SJCRH30 (cell line): ENCODE measurements at places on chromosomes 2 and 18.

DNA sequence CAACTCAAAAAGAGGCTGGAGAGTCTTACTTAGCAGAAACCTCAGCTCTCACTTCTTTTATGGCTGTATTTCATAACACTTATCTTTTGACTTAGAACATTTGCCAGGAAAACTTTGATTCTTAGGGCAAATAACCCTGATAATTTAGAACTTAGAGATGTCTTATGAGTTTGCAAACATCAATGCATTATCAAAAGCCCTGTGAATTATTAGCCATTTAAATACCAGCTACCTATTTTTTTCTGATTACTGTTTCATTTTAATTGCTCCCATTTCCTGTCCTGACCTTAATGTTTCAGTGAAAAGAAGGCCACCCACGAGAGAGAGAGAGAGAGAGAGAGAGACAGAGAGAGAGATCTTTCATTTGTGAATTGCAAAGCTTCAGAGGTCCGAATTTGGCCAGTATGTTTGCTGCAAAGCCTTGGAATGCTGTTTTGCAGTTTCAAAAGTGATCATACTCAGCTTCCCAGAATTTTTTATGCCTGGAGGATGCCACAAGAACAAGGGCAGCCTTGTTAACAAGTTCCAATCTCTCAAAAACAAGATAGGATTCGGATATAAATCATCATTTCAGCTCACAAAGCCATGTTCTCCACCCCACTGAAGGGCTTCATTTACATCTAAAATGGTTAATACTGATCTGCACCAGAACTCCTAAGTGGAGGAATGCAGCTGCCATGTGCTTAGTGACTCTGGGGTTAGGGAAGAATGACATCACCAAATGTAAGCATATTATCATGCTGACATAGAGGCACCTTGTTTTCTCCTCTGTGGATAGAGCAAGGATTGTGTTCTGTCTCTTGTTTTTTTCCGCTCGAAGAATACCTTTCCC is 478.2 kb downstream of the ARHGAP15 start:
- peak; percentile 86 for DNase-seq

DNA sequence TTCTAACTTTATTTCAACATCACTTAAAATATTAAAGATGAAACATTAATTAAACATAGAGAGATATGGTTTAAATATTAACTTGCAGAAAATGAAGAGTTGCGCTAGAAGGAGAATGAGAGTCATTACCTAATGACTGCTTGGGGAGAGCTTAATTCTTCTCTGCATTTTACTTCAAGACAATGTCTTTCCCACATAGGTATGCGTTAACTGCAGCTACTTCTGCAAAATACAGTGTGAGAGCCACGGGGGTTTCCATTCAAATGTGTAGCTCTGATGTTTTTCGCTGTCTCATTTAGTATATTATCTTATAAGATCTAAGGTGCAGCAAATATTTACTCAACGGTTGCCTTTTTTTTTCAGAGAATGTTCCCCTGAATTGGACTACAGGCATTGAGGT is 126.7 kb downstream of the TMX3 start:
- no peak for DNase-seq

GRCh38 chr2:100260712-100261620 is 61.3 kb downstream of the LONRF2 start:
- DNase-seq = peak; percentile 67

DNA sequence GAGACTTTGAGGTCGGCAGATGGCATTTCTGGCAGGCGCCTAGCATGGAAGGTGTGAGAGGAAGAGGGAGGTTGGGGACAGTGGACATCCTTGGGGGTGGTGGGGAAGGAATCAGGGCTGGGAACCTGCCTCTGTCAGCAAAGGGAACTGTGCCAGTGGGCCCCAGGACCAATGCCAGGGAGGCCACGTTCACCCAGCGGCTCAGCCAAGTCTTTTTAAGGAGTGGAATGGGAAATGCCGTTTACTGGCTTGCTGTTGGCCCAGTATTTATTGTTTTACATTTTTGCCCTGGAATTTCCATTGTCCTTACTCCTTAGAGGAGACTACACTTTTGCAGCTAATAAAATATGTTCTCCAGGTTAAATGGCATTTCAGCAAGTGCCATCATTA is 135.2 kb downstream of the MCFD2 start:
- no peak for DNase-seq

DNA sequence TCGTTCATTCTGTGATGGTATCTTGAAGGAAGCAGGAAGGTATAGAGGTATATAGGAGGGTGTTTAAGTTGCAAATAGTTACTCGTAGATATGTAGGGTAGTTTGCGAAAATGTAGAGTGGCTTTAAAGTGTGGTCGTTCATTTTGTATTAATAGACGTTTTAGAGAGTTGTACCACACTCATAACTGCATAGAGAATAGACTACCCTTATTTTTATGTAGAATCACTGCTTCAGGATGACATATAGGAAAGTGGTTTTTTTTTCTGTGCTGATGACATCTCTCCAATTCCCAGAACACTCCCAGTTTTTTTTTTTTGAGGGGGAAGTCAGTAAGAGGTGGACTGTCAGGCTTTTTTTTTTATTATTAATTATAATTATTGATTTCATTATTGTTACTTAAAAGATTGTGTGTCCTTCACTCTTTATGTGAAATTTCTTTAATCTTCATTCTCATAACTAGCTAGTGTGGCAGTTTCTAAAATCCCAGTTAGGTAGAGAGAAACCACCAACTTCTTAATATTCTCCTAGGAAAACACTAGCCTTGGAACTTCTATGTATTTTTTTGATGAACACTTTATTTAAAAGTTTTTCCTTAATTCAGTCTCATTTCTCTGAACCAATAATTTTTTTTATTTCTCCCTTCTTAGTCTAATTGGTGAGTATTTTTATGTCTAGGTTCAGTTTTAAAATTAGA is 1.5 kb downstream of the ACTR3 start:
- DNase-seq = no peak

GRCh38 chr18:36009214-36009613 is 36.7 kb downstream of the RMP24 start:
- no peak for DNase-seq

DNA sequence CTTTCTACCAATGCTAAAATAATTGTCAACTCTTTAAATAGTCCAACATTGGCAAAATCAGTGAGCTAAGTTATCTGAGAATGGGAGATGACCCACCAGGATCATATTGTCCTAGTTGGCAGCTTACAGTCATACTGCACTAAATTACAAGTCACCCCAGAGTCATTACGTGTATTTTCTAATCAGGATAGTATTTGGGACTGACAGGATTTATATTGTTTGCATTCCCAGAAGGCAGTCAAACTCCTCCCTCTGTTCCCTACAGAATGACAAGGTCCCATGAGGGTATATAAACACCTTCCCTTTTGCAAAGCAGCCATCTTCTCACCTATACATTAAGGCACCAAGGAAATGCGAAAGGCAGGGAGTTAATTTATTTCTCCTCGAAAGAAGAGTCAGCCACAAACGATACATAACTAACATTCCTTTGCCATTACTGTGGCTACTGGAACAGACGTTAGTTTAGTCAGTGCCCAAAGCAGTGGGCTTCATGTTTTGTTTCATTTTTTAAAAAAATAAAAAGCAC is 125.3 kb downstream of the ANTXR1 start:
- DNase-seq = peak; percentile 30

GRCh38 chr2:242063436-242063835 is 193.9 kb downstream of the RTP5 start:
- DNase-seq = no peak

- no peak for DNase-seq
These were observed 10.3 kb downstream of the FBLN7 start for GRCh38 chr2:112148477-112148876.

GRCh38 chr2:121919803-121920202 is 164.4 kb downstream of the TSN start:
- no peak for DNase-seq

GRCh38 chr2:36589230-36589630 is 8.7 kb downstream of the FEZ2 start:
- DNase-seq = no peak

DNA sequence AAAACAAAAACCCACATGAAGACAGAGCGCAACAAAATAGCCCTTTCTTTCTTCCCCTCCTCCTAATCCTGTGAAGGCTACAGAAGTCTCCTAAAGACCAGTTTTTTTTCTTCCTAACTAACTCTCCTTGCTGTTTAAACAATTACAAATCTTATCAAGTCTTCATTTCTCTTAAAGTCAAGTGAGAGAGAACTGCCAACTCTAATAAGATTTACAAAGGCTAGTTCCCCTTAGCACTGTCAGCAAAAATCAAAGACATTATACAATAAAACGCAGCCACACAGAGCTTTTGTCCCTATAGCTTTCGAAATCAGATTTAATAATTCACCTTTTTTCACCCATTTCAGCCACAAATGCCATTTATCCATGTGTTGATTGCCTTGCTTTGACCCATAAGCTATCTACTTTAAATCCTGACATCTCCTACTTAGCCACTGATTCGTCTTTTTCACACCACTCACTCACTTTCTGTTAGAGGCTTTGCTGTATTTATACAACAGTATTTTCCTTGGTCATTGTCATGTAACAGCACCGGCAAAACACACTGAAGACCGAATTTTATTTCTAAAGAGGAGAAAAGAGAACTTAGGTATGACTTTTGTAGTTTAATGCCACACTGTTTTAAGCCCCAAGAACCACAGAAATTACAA is 5.9 kb downstream of the NRXN1 start:
- no peak for DNase-seq

- no peak for DNase-seq
These were observed 101.5 kb downstream of the SGPP2 start for GRCh38 chr2:222525811-222526210.

GRCh38 chr2:86464652-86465051 is 23.5 kb downstream of the KDM3A start:
- DNase-seq = no peak

GRCh38 chr18:75070235-75070624 is 138.7 kb downstream of the PTGR3 start:
- no peak for DNase-seq

GRCh38 chr18:40897884-40898283 is 1057.2 kb upstream of the PIK3C3 start:
- DNase-seq = no peak

GRCh38 chr2:237900891-237901831 is 41.7 kb downstream of the RAMP1 start:
- no peak for DNase-seq

DNA sequence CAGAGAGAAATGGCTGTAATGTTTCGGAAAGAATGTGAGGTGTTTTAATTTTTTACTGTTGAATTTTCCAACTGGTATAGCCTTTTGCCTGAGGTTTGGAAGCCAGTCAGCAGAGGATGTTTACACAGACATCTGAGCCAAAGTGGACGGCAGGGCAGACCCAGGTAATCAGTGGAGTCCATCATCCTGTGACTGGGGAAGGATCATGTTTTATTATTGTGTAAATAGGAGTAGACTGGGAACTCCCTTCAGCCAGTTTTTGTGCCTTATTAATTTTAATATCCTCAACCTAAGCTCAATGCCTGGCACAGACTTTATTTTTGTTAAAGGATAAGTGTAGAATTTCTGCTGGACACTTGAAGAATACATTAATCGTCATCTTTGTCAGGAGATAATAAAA is 142.0 kb upstream of the GAREM1 start:
- DNase-seq = no peak

DNA sequence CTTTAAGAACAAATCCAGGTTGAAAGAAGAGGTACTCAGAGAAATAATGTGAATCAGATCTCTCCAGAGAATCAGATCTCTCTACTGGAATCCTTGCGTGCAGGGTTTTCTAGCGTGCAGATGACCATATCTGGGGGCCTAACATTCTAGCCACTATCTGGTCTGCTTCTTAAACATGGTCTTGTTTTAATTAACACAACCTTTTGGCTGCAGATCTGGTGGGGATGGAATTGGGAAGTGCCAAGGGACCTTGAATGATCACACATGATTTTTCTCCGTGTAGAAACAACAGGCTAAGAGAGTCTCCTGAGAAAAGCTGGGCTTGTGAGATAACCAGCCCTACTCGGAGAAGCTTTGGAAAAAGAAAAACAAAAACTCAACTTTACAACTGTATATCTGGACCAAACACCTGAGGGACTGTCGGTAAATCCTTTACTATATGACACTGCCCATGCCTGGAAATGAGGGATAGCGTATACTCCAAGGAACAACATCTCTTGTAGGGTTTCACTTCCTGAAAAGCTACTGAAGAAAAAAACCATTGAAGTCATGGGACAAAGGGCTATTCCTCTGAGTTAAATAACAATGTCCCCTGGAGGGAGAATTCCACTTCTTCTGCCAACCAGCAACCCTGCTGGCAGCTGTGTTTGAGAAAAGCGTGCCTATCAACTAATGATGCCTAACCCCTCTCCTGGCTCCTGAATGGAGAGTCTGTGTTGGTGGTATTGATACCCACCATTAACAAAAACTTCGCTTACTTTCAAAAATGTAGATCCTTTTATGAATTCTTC is 171.0 kb upstream of the REV1 start:
- DNase-seq = no peak
